ENCODE measurements at places on chromosomes 3 and 15. TPM values are rescaled to one million over a fixed set of nuclear protein-coding genes. Genes with fewer than 3 reads are reported as not detected.

DNA sequence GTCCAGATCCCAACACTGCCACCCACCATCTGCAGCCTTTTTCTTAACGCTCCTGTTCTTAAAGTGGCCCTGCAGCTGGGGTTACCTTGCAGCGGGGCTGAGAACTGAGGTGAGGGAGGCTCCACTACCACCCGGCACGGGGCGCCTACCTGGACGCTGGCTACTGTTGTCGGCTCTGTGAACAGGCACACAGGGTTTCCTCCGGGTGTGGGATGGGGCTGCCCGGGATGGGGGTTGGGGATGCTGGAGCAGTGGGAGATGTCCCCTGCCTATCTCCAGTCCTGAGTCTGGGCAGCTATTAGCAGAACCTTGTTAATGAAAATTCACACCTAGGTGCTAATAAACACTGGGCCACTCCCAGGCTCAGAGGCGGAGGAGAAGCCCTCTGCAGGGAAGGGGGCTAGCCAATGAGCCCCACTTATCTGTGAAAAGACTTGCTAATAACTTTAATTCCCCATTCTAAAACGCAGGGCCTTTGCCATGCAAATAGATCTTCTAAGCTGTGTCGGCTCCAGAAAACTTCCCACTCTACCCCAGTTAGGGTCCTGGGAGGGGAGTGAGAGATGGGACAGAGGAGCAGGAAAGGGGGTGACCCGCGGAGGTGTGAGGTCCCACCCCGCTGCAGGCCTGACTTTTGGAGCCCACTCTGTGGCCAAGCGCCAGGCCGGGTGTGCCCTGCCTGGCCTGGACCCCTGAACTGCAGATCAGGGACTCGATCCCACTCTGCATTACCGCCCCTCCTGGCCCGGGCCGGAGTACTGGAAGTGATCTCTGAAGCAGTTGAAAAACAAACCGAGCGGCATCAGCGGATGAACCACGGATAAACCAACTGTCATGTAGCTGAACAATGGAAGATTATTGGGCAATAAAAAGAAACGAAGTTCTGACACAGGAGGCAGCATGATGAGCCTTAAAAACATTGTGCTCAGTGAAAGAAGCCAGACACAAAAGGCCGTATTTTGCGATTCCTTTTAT, 3.1 kb downstream of the MESP1 start:
- H3K4me1 ChIP-seq: no peaks in the 10 kb centered on the region
- H3K27me3 ChIP-seq: peaks cover 6% of the 10 kb centered on the region
- no peaks in the 10 kb centered on the region for H3K36me3 ChIP-seq

DNA sequence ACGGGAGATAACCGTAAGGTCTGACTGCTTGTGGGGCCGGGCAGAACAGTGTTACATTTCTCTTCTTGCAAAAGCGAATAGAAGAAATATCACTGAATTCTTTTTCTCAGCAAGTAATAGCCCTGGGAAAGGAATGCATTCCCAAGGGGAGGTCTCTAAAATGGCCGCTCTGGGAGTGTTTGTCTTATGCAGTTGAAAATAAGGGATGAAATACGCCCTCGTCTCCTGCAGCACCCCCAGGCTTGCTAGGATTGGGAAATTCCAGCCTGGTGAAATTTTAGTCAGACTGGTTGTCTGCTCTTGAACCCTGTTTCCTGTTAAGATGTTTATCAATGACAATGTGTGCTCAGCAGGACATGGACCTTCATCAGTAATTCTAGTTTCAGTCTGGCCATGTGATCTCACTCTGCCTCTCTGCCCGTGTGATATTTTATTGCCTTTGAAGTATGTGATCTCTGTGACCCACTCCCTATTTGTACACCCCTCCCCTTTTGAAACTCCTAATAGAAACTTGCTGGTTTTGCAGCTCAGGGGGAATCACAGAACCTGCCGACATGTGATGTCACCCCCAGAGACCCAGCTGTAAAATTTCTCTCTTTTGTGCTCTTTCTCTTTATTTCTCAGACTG, 715.6 kb downstream of the ROBO1 start:
- no peaks in the 10 kb centered on the region for H3K27me3 ChIP-seq
- H3K4me1 ChIP-seq: no peaks in the 10 kb centered on the region
- no peaks in the 10 kb centered on the region for H3K36me3 ChIP-seq
- H3K27ac ChIP-seq: no peak overlapping the region
- H3K4me3 ChIP-seq: no peak overlapping the region

The CORO2B gene
- 7.9 TPM for total RNA-seq

- no peaks in the 10 kb centered on the region for H3K4me1 ChIP-seq
- no peaks in the 10 kb centered on the region for H3K36me3 ChIP-seq
- H3K4me3 ChIP-seq: no peak overlapping the region
- no peak for DNase-seq
Observed at GRCh38 chr3:157999246-157999645, 107.0 kb downstream of the SHOX2 start.

The ITGA11 gene
- total RNA-seq: 11.1 TPM

- no peaks in the 10 kb centered on the region for H3K36me3 ChIP-seq
- no peaks in the 10 kb centered on the region for H3K4me1 ChIP-seq
- no peak for DNase-seq
- H3K27ac ChIP-seq: no peak overlapping the region
Observed at GRCh38 chr3:196423044-196423781, 9.0 kb downstream of the UBXN7 start.

DNA sequence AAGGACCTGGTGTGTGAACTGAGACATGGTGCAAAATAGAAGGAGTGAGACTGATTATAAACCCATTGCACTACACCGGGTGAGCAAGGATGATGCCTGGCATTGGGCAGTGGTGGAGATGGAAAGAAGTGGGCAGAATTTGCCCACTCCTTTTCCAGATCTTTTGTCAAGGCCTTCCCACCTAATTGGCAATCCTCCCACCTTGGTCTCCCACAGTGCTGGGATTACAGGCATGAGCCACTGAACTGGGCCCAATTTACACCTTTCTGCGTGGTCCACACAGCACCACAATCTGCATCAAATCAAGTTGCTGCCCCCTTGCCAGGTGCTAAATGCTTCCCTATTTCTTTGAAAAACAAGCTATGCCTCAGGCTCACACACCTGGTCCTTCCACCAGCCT, 5.4 kb downstream of the FBXO40 start:
- H3K27me3 ChIP-seq: no peaks in the 10 kb centered on the region
- no peak overlapping the region for H3K27ac ChIP-seq
- no peak overlapping the region for H3K4me3 ChIP-seq
- DNase-seq: no peak
- H3K36me3 ChIP-seq: no peaks in the 10 kb centered on the region

DNA sequence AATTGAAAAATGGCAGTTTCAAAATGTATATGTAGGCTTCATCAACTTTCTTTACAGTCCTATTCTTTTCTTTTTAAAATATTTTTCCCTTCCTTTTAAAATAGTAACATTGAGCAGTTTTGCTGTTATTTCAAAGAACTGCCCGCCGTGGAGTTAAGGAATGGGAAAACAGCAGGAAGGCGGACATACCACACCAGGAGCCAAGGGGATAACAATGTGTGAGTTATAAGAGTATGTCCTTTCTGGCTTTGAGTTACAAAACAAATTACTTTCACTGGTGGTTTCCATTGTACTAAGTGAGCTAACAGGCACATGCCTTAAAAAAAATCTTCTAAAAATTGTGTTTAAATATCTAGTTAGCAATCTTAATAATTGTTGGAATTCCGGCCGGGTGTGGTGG, 37.4 kb upstream of the FBXL22 start:
- H3K4me3 ChIP-seq: no peak overlapping the region
- no peaks in the 10 kb centered on the region for H3K27me3 ChIP-seq
- peaks cover 8% of the 10 kb centered on the region for H3K36me3 ChIP-seq
- no peaks in the 10 kb centered on the region for H3K4me1 ChIP-seq
- DNase-seq: no peak

Measured in kidney (tissue), 22 donors.